ENCODE measurements at places on chromosomes 2 and 18.
A peak's percentile ranks its signal among the peaks of the same experiment; 100 is the strongest.

DNA sequence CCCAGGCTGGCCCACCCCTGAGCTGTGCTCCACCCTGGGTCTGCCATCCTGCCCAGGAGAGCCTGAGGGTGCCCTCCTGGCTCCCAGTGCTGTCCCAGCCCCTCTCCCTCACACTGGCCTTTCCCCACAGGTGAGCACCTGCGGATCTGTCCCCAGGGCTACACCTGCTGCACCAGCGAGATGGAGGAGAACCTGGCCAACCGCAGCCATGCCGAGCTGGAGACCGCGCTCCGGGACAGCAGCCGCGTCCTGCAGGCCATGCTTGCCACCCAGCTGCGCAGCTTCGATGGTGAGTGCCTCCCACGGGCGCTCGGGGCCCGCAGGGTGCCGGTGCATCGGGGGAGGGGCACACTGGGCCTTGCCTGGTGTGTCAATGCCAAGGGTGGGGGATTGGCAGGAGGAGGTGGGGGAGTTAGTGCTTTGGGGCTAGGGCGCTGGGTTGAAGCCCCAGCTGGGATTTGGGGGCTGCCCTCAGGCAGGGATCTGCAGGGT lies 23.5 kb downstream of the GPC1 start:
- no peak for DNase-seq

DNA sequence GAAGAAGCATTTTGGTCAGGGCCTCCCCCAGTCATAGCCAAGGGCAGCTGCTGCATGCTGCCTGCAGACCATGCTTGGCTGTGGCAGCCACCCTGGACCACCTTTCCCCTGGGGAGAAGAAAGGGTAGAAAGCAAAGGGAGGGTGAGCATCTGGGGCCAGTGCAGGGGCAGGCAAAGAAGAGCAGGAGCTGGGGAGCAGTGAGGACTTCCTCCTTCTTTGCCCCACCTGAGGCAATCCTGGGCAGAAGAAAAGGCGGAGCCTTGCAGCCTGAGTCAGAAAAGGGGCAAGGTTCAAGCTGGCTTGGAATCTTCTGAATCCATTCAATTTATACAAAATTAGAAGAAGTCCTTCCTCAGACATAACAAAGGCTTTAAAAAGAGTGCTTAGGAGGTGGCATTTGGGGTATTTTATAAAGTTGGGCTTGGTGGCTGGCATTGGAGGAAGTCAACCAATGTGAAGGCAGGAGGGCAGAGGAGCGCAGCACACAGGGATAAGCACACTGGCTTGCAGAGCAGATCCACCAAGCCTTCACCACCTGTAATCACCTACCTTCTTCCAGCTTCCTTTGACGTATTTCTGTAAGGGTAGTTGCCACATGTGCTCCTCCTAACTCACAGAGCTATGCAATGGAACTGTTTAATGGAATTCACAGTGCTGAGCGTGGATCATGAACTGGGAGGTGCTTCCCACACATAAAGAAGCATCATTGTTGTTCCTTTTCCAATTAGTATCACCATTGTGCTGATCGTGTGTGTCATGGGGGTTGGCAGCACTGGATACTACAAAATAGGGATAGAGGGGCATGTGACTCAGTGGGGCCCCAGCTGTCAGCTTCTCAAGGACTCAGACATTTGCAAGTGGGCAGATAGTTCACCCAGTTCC lies 154.4 kb upstream of the EPAS1 start:
- DNase-seq: peak; percentile 44

GRCh38 chr2:43178602-43179542 lies 47.5 kb downstream of the ZFP36L2 start:
- DNase-seq: no peak

DNA sequence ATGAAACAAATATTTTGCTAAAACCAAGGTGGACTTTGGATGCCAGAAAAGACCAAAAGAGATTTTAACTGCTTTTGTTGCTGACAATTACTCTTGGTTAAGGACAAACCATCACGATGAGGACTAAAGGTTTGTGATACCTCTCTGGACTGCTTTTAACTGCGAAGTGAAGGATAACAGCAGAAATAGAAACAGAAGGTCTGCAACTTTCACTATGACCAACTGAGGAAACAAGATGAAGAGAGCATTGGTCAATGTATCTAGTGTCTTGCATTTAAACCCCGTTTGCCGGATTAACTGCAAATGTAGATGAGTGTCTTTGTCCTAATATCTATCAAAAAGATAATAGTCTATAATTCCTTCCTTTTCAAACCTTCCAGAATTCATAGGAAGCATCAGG lies 541.7 kb downstream of the ERBB4 start:
- DNase-seq: no peak

DNA sequence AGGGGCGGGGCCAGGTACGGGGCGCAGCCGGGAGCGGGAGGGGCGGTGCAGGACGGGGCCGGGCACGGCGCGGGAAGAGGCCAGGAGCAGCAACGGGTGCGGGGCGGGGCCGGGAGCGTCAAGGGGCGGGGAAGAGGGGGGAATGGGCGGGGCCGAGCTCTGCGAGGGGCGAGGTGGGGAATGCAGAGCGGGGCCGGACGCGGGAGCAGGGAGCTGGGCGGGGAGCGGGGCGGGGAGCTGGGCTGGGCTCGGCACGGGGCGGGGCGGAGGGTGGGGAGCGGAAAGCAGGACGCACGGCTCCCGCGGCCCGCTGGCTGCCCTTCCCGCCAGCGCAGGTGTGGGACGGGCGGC lies at the start of gene IMPA2:
Gene IMPA2 (plus strand): TSS at position 316 of the 351 bp plus-strand sequence. CDS start 163 bp downstream, outside the sequence.
- DNase-seq: no peak

DNA sequence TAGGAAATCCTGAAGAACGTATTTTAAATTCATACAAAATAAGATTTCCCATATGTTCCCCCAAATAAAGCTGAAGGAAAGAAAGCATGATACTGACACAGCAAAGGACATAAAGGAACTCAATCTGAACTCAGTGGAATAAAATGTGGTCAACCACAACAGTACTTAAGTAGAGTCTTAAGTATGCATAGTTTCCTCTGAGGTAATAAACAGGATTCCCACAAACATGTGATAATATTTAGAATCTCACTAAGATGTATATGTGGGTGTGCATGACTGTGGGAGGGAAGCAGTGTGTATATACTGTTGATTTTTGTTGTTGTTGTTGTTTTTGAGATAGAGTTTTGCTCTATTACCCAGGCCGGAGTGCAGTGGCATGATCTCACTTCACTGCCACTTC lies 69.3 kb downstream of the NOL10 start:
- DNase-seq: no peak

- DNase-seq: no peak
Measured at GRCh38 chr2:221911890-221912289, 339.8 kb upstream of the EPHA4 start.

DNA sequence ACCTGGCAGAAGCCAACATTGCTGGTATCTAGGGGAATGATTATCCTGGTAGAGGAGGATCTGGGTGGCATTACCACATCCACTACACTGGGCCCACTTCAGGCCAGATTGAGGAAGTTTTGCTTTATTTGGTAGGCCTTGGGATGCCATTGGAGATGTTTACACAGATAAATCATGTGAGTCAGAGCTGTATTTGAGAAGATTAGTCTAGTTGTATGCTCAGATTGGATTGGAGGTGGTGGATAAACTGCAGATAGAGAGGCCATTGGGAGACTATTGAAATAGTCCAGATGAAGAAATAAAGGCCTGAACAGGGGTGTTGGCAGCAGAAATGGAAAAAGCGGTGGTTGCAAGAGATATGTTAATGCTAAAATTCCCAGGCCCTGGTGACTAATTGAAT lies 81.5 kb downstream of the EFEMP1 start:
- no peak for DNase-seq

DNA sequence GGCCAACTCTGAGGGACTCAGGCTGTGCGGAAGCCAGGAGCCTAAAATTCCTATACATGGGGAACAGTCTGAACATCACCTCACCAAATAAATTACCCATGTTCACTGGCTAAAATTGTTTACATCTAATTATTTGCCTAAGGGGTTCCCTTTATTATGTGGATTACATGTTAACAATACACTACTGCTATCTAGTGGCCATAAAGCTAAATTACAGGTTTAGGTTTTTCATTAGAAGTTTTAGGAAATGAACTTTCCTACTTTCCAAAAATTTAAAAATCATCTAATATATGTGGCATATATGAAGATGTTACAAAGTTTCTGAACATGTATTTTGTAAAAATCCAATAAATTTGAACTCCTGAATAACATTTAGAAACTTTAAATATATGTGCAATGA lies 40.3 kb downstream of the PLA2R1 start:
- peak; percentile 21 for DNase-seq

GRCh38 chr2:185127412-185127811 lies 529.1 kb downstream of the ZNF804A start:
- DNase-seq: no peak

- no peak for DNase-seq
Measured at GRCh38 chr2:178824181-178824580, 17.0 kb upstream of the TTN start.

GRCh38 chr2:237931205-237931721 lies 35.6 kb upstream of the UBE2F start:
- peak; percentile 56 for DNase-seq

- DNase-seq: no peak
Measured at GRCh38 chr2:1594373-1595171, 149.7 kb downstream of the PXDN start.

GRCh38 chr2:138103156-138103555 lies 138.9 kb downstream of the HNMT start:
- DNase-seq: no peak

DNA sequence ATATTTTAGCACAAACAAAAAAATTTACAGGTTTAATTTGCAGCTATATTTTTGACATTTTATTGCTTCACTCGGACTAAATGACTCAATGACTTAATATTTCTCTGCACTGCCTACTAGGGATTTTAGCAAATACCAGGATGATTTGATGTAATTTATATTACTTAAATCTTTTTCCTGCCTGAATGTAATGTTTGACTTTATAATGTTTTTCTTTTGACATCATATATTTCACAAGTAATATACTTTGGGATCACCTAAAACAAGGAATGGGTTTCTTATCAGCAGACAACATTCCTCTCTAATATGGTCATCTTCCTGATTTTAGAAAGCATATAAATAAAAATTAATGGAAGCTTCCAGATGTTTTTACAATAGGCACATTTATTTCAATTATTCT lies 253.2 kb upstream of the EPC2 start:
- no peak for DNase-seq

DNA sequence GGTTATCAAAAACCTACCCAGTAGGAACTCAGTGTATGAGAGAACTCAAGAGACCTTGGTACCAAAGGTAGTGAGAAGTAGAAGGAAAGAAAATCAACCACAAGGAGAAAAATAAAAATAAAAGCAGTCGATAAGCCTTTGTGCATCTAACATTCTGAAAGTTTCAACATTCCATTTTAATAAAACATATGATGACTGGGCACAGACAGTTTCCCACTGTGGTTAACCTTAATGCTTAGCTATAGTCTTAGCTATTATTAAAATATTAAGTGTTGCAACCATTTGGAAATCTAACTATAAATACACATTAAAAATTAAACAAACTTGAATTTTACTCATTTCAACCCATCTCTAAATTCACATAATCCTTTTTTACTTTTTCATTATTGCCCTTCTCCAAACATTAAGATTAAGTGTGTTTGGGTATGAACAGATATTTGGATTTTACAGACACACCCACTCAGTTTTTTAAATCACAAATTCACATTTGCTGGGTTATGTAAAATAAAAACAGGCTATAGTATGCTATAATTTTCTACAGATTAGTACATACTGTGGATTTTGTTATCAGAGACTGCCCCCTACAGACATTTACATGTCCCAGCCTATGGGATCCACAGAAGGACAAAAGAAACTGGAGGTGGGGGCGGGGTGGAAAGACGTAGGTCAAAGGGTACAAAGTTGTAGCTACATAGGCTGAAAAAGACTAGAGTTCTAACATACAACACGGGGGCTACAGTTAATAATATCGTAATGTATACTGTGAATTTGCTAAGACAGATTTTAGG lies 32.8 kb downstream of the SRBD1 start:
- peak; percentile 54 for DNase-seq

- no peak for DNase-seq
Measured at GRCh38 chr2:8607606-8608005, 74.2 kb upstream of the ID2 start.

DNA sequence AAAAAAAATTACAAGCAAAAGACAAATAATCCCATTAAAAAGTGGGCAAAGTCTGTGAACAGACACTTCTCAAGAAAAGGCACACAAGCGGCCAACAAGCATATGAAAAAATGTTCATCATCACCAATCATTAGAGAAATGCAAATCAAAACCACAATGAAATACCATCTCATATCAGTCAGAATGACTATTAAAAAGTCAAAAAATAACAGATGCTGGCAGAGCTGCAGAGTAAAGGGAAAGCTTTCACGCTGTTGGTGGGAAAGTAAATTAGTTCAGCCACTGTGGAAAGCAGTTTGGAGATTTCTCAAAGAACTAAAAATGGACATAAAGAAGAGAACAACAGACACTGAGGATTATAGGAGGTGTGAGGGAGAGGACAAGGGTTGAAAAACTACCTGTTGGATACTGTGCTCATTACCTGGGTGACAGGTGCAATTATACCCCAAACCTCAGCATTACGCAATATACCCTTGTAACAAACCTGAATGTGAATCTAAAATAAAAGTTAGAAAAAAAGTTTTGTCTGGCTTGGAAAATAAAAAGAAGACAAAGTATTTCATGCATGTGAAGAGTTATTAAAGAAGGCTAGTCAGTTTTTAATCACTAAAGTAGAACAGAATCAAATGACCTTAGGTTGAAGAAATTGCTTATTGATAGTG lies 8.7 kb upstream of the ACSL3 start:
- no peak for DNase-seq

DNA sequence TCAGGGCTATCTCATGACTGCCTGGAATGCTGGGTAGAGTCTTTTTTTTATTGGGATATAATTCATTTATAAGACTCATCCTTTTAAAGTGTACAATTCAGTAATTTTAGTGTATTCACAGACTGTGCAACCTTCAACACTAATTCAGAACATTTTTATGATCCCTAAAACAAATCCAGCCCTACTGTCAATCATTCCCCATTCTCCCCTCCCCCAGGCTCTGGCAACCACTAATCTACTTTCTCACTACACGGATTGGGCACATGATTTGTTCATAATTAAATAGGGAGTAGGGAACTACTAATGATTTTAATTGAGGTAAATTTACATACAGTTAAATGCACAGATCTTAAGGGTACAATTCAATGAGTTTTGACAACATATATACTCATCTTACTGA lies 225.7 kb downstream of the CDCA7 start:
- DNase-seq: no peak

- no peak for DNase-seq
Measured at GRCh38 chr2:161243905-161244304, 64.3 kb upstream of the PSMD14 start.

- DNase-seq: no peak
Measured at GRCh38 chr18:68489013-68489792, 225.7 kb downstream of the TMX3 start.

GRCh38 chr2:10863837-10864236 lies 47.9 kb upstream of the KCNF1 start:
- DNase-seq: peak; percentile 91

Data from inflammatory macrophage treated with lipopolysaccharide for 1 hour (primary cell).